DMS153 (cell line): ENCODE measurements at places on chromosomes 1 and 21.
A peak's percentile ranks its signal among the peaks of the same experiment; 100 is the strongest.

DNA sequence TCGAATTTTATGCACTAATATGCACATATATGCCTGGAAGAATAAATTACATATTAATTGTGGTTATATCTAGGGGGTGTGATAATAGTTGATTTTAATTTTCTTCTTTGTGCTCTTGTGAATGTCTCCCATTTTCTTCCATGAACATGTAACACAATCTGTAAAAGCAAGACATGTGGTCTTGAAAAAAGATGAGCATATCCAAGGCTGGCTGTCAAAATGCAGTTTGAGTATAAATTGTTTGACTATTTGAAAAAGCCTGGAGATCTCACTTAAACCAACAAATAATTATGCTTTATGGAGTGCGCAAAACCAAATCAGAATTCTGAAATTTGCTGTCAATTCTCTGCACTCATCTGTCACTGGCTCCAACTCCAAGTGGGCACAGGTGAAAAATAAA is 143.9 kb downstream of the HMGB4 start:
- DNase-seq: no peak

- DNase-seq: no peak
These were observed 269.4 kb downstream of the BACH1 start for GRCh38 chr21:29568020-29568697.

- no peak for DNase-seq
These were observed 76.9 kb upstream of the HIVEP3 start for GRCh38 chr1:41995441-41996130.

GRCh38 chr1:230172016-230172537 is 105.0 kb downstream of the GALNT2 start:
- no peak for DNase-seq

GRCh38 chr1:83693427-83694126 is 305.4 kb downstream of the TTLL7 start:
- DNase-seq: peak; percentile 44

GRCh38 chr21:32427958-32428623 is 15.6 kb downstream of the EVA1C start:
- no peak for DNase-seq

GRCh38 chr1:10905841-10906655 is 106.4 kb upstream of the TARDBP start:
- DNase-seq: no peak

DNA sequence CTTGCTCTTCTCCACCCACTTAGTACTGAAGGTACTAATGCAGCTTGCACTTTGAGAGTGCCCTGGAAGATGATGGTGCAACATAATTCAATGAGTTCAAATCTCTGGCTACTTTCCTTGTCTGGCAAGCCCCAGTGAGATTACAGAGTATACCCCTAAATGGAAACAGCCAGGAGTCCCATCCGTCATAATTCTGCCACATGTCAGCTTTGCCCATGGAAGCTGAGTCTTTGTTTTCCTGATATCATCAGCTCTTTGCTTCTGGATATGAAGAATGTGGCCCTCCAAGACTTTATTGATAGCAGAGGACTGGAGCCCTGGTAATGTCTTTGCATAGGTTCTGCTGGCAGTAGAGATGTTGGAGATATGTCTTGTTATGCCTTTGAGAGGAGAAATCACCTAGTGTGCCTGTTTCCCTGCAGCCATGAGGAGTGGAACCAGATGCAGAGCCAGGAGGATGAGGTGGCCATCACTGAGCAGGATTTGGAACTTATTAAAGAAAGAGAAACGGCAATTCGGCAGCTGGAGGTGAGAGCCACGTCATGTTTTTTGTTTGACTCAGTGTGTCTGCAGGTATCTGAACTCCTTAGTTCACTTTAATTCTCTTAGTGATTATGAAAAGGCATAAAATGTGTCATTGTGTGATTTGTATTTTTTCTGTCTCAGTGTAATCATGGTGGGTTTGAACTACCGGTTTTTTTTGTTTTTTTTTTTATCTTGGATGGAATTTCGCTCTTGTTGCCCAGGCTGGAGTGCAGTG is 18.7 kb upstream of the PPP1R8 start:
- no peak for DNase-seq

DNA sequence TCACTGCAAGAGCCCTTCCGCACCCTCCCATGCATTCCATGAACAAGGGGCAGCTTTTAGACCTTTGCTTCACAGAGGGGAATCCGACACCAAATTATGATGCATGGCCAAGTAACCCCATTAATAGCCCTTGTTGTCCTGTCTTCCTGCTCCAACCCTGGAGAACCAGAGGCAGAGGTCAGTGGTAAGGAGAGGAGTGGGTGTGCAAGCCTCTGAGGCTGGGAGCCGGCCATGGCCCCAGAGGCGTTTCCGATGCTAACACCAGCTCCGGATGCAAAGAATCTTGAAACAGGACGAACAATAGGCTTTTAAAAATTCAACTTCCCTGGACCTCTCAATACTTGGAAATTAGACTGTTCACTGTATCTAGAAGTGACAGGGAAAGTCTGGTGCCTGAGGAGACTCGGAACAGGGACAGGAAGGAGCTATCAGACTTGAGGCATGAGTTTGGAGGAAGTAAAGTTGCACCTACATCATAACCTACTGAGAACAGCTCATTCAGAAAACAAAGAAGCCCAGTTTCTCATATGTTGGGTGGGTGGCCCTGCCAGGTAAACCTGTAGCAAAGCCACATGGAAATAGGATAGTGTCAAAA is 101.2 kb upstream of the ERG start:
- DNase-seq: no peak

- DNase-seq: no peak
These were observed 1.4 kb downstream of the PRCC start for GRCh38 chr1:156768610-156769295.

GRCh38 chr1:243723050-243723449 is 127.0 kb downstream of the AKT3 start:
- DNase-seq: no peak

GRCh38 chr1:202315576-202316168 is 26.1 kb downstream of the UBE2T start:
- DNase-seq: peak; percentile 69

DNA sequence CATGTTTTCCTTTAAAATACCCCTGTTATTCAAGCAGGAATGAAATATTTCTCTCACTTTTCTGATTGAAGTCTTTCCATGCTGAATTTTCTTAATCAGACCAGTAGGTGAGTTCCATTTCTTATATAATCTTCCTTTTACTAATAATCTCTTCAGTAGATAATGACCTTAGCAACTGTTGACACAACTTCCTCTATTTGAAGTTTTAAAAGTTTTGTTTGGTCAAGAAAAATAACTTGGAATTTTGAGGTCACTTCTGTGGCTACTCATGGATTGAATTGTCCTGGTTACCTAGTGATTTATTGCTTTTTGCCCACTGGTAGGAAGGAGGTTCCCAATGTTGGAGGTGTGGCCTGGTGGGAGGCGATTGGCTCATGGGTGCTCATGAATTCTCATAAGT is 70.6 kb upstream of the PAXBP1 start:
- no peak for DNase-seq

DNA sequence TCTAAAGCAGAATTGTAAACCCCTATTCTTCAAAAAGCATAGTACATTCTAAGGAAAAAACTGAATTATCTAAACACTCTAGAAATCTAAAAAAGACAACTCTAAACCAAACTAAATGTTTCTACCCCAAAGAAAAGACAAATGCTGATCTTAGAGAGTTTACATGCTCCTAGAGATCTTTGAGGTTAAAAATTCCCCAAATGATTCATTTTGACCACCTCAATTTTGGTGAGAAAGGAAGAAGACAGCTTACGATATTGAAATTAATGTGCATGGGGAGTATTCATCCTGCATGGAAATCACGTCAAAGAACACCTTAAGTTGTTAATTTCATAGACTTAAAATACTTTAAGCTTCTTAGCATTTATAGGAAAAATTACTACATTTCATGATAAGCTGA is 377.8 kb upstream of the RUNX1 start:
- no peak for DNase-seq

DNA sequence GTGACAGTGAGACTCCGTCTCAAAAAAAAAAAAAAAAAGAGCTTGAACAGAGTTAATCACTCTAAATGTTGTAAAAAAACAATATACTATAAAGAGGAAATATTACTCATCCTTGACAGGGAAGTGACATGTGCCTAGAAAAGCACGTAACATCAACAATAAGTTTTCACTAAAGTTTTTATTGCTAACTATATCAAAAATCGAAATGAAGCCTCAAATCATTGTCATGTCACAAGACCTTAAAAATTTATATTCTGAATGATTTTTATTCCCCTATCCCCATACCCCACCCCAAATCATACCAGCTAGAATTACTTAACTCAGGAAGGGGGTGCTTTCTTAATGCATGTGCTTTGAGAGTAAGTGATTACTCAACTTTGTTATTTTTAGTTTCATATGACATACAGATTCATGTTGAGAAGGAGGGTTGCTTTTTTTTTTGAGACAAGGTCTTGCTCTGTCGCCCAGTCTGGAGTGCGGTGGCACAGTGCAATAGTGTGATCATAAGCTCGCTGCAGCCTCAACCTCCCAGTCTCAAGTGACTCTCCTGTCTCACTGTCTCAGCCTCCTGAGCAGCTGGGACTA is 53.6 kb upstream of the MUTYH start:
- DNase-seq: no peak

GRCh38 chr1:10071640-10072039 is 38.9 kb downstream of the UBE4B start:
- no peak for DNase-seq
